ENCODE measurements at places on chromosomes 12 and 14.

DNA sequence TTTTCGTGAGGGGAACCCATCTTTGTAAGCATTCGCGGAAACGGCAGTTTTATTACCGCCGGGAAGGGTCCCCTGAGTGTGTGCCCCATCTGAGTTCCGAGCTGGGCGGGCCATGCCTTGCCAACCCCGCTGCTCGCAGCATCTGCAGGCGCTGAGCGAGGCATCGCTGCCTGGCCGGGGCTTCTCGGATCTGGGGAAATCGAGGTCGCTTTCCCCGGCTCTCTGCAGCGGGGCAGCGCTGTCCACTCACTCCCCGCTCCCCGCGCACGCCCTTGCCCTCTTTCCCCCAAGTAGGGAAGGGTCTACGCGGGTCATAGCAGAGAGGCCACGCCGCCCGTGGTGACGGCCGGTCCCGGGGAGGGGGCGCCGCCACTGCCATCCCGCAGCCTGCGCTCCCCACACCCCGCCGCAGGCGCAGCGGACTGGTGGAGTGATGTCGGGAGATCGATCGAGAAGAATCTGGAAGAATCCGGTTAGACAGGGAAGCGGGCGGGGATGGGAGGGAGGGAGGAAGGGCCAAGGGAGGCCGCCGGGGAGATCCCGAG is 507 bp upstream of the FKBP4 start:
- DNase-seq, result no peak

DNA sequence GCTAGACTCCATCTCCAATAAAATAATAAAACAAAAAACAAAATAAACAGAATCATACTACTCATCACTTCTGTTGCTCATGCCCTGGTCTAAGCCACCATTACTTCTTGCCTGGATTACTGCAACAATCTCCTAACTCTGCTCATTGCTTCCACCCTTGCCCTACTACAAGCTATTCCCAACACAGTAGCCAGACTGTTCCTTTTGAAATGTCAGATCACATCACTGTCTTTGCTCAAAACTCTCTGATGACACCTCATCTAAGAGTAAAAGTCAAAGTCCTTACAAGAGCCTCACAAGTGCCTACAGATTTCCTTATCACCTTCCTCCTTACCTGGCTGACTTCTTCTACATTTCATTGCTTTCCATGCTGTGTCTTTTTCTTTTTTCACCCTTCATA is 10.0 kb downstream of the FBXO33 start:
- no peak for DNase-seq

DNA sequence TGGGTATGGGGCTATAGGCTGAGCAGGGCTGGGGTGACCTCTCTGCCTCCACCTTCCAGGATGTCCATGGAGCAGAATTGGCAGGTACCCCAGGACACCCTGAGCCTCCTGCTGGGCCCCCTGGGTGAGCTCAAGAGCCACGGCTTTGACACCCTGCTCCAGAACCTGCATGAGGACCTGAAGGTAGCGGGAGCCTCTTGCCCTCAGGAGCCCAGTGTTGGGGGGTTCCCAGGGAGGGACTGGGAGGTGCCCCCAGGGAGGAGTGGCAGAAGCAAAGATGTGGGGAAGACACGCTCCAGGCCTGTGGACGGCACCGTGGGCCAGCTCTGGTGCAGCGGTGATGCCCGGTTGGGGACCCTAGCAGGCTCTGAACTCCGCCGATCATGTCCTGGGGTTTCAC is 8.3 kb downstream of the TNFAIP2 start:
- DNase-seq, result no peak

DNA sequence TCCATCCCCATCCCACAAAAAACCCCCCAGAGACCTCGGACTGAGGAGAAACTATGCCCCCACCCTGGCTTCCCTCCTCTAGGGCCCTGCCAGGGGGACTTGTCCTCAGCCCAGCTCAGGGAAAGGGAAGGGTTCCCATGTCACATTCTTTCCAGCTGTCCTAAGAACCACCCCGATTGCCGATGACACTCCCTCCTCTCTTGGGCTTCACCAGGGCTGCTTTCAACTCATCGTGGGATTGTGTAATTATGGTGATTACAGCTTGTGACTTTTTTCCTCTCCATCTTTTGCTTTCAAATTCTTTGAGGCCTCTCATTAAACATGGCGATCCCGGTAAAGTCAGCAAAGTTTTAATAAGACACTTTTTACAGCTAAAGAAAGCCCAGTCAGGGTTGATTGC is 344.0 kb downstream of the DPF3 start:
- DNase-seq, result no peak

DNA sequence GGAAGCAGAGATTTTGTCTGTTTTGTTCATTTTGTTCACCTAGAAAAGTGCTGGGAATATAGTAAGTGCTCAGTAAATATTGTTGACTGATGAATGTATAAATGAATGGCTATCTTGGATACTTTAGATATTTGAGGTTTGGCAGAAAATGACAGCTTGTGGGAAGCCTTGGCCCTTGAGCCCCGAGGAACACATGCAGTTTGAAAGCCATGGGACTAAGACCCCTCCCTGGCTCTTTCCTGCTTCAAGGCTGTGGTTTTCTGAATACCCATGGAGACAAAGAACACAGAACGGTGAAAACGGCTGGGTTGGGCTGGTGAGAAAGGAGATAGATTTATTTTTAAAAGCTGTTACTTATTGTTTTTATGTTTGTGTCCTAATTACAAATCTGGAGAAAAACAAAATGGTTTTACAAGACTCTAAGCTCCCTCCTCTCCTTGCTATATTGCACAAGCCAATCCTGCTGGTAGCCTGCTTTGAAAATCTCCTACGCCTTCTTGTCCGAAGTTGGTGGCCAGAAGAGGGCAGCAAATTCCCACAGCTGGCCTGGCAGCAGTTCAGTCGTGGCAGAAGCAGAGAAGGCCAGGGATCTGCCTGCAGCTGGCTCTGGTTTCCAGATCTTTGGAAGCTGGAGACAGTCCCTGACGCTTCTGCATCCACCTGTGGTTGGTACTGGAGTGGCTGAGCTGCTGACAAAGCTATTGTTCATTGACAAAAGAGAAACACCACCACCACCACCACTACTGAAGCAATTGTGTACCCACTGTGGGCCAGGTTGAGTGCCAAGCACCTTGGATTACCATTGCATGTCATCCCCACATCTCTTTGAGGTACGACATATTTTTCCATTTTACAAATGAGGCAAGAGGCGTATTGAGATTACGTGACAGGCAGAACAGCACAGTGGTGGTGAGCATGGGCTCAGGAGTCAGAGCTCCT is 5.2 kb upstream of the KRT85 start:
- DNase-seq, result peak; percentile 51

DNA sequence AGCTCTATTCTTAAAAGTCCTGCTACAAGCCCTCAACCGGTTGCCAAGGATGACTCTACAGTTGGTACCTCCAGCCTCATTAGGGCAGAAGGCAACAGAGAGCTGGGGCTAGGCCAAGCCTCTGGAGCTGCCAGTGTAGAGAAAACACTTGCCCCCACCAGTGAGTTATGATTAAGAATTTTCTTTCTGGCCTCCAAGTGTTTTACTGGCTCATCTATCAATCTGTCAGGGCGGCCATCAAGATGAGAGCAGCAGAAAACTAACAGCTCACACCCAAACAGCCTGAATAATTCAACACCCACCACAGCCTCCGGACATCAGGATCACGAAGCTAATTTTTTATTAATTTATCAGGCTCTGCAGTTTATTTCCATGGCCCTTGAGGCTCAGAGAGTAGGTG is 40.7 kb upstream of the CMKLR1 start:
- peak; percentile 10 for DNase-seq

DNA sequence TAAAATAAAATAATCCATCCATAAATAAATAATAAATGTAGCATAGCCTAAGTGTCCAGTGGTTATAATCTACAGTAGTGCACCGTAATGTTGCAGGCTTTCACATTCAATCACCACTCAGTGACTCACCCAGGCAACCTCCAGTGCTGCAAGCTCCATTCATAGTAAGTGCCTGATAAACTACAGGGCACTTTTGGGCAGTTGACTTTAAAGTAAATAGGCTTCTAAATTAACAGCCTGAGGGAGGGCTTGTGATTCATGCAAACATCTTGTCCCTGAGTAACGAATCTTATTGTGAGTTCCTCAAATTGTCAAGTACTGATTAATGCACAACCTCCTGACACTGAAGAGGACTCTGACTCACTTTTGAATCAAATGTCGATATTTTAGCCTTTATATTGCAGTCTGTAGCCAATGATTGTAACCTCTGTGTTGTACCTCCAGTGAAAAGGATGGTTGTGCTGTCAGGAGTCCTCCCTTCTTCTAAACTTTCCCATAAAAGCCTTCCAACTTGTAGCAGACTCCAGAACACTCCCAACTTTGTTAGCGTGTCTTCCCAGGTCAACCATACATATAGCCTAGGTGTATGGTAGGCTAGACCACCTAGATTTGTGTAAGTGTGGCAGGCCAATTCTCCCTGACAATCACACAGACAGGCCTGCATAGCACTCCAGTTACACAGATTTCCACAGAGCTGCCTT is 55.0 kb upstream of the BICD1 start:
- DNase-seq, result peak; percentile 12

DNA sequence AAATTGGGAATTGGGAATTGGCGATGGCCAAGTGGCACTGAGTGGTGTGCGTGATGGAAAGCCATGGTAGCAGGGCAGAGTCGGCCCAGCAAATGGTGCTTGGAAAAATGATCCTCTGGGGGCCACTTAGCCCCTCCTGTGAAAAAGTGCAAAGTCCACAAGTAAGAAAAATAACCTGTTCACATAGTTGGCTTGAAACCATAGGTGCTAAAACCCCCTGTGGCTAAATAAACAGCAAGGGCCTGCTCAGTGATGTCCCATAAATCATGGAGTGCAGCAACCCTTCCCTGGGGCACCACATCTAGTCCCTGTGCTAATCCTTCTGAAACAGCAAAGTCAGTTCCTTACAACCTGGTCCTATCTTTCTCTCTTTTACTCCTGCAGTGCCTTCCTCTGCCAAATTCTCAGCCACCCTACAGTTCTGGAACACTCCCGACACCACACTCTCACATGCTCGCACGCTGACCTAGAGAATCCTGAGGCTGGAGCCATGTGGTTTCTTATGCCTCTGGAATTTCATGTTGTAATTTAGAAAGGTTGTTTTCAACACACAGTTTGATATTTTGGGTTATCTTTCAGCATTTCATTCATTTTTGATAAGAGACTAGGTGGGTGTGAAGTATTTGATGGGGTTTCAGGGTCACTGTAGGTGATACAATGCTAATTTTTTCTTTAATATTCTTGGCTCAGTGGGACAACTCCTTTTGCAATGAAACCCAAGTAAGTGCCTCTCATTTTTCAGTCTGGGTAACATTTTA is 123.6 kb downstream of the SMOC1 start:
- no peak for DNase-seq

GRCh38 chr14:24367514-24368211 is at the start of gene NFATC4:
Gene NFATC4, plus strand, starts transcription at chr14:24368184. Its CDS starts 157 bp downstream, at chr14:24368341.
- DNase-seq, result peak; percentile 80

- DNase-seq, result no peak
These were observed 332.6 kb upstream of the SFSWAP start for GRCh38 chr12:131378176-131378842.

Data from NCI-H2227 treated with DMSO at 0.1 percent for 48 hours (cell line).